CD4-positive, alpha-beta T cell treated with Interleukin-17A for 1 hour (primary cell): ENCODE measurements at places on chromosomes 13 and 19.

DNA sequence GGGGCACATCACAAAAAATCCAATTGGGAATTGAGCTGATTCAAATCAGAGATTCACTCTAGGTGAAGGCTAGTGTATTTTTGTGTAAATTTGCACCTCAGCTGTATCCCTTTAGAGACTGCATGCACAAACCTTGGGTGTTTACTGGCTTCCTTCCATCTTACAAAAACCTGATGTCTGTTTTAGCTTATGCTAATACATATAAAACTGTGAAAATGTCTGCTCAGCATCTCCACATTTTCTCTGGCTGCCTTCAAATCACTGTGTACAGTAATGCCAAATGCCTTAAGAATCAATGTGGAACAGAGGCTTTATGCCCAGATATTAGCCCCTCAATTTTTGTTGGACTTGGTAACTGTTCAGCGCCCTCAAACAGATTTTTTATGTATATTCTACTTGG lies 675.8 kb upstream of the SLITRK6 start:
- DNase-seq = no peak

- no peak for DNase-seq
These were observed 235.8 kb upstream of the MIR17HG start for GRCh38 chr13:91111476-91112200.

- peak; percentile 60 for DNase-seq
These were observed 9.1 kb upstream of the LILRB5 start for GRCh38 chr19:54266133-54266532.

DNA sequence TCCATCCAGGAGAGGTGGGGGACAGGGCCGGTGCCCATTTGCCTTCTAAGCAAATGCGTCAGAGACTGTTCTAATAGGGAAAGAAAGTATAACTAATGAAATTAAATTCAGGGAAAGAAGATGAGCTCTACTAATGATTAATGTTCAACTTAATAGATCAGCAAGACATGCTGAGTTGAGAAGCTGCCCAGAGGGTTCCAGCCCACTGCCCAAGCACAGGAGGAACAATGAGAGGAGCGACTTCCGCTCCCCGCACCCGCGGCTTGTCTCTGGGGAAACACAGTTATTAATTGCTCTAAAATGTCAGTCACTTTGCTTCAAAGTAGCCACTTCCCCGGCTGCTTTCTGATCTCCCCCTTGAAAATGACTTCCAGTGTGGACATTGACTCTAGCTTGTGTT lies 331.3 kb downstream of the UQCRFS1 start:
- no peak for DNase-seq

GRCh38 chr13:33153421-33154404 lies 131.8 kb downstream of the STARD13 start:
- no peak for DNase-seq

GRCh38 chr19:18460900-18461299 lies 23.0 kb upstream of the ISYNA1 start:
- no peak for DNase-seq

DNA sequence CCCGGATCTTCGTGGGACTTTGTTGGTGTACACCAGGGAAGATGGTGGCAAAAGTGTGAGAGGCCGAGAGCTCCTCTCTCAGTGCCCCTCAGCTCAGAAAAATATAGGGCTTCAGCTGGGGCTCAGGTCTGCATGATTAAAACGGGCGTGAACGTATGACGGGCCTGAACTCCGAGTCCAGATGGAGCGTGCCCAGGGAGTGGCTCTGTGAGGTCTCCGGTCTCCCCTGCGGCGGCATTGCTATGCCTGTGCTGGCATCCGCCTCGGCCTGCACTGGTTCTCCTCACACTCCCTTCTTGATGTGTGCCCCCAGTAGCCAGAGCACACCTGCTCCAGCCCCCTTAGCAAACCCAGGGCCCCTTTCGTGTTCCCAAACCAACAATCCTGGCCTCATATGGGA lies 82.0 kb downstream of the TEX29 start:
- DNase-seq = no peak

DNA sequence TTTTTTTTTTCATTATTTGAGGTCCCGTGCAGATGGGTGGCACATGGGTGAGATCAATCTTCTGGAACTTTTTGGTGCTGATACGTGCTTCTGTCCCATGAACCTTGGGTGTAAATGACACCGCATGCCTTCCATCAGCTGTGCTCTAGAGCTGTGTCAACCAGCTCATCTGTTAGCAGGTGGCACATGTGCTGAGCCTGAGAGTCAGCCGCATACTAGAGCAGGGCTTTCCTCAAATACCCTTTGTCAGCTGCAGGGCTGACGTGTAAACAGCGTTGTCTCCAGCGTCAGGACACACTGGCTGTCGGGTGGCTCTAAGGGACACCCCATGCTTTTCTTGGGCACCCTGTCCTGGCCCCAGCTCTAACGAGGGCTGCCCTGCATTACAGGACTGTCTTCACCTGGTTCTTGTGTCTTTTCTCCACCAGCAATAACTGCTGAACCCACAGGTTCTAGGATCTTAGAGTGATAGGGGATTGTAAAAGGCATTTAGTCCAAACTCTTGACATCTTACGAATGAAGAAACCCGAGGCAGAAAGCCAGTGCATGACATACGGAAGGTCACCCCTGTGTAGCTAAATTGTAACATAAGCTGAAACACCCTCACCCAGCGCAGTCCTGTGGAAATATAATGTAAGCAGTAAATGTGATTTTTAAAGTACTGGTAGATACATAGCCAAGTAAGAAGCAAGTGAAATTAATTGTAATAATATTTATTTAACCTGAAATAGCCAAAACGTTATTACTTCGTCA lies 119.5 kb downstream of the LRCH1 start:
- no peak for DNase-seq

- DNase-seq = no peak
These were observed 4.1 kb downstream of the PGLYRP1 start for GRCh38 chr19:46018729-46019251.

- DNase-seq = no peak
These were observed 63.4 kb downstream of the INSR start for GRCh38 chr19:7230826-7231225.

DNA sequence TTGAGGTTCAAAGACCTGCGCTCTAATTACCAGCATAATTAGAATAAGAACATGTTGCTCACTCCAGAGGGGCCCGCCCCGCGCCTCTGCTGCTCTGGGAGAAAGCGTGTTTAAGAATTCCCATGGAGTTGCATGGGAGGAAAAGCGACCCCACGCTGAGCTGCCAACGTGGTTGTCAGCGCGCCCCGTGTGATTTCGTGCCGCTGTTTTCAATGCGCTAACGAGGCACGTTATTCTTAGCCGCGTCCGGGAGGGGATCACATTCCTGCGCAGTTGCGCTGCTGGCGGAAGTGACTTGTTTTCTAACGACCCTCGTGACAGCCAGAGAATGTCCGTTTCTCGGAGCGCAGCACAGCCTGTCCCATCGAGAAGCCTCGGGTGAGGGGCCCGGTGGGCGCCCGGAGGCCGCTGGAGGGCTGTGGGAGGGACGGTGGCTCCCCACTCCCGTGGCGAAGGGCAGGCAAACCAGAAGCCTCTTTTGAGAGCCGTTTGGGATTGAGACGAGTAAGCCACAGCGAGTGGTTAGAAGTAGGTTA lies 173.8 kb upstream of the SOX1 start:
- DNase-seq = no peak

DNA sequence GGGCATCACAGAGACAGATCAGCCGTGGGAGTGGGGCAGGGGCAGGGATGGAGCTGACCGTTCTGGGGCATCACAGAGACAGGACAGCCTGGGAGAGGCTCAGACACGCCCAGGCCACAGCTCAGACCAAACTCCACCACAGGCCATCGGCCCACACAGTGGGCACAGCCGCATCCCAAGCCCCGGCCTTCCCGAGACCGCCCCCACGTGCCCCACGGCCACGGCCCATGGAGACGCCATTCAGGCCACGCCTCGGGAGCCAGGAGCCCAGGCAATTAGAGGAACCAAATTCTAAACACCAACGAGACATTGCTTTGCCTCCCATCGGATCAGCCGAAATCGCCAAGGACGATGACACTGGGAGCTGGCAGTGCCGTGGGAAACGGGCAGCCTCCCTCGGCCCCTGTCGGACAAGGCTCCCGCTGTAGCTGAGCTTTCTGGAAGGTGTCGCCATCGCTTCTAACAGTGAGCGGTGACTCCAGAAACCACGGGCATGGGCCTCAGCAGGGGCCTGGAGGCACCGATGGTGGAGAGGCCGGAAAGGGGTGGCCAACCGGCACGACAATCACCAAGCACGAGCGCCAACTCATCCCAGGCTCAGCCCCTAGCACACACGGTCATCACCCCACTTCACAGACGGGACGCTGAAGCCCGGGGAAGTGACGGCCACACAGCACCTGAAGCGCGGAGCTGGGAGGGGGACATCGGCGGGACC lies 2.4 kb downstream of the PIP5K1C start:
- no peak for DNase-seq

DNA sequence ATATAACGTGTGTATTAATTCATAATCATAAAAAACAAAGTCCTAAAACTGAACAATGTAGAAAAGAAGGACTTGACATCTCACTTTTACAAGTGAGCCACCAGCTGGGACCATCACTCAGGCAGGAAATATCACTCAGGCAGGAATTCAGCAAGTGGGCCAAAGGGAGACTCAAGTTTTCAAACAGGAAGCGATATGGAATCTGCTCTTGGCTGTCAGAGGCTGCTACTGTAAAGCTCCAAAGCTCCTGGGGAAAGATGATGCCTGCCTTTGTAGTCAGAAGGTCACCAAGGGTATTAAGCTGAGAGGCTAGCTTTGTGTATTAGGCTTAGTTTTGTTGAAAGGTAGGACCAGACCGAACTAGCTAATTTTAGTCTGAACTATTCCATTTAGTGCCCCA lies 5.5 kb upstream of the AKAP11 start:
- DNase-seq = no peak

DNA sequence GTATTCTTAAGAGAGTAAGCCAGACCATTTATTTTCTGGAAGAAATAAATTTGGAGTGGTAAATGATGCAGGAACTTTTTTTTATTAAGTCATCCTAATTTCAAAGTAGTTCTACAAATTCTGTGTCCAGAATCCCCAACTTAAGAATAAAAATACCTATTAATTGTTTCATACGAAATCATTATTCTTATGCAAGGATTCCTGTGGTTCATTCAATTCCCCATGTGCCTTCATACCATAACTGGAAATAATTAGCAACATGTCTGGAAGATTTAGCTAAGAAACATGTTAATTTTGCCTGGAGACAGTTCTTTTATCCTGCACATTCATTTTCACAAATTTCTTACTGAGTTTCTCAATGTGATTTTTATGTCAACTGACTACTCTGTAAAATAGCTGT lies 408.6 kb downstream of the PCDH9 start:
- DNase-seq = no peak

- DNase-seq = no peak
These were observed 110.7 kb upstream of the WASF3 start for GRCh38 chr13:26446751-26447150.

GRCh38 chr19:57053401-57053800 lies 66.4 kb upstream of the USP29 start:
- DNase-seq = no peak

DNA sequence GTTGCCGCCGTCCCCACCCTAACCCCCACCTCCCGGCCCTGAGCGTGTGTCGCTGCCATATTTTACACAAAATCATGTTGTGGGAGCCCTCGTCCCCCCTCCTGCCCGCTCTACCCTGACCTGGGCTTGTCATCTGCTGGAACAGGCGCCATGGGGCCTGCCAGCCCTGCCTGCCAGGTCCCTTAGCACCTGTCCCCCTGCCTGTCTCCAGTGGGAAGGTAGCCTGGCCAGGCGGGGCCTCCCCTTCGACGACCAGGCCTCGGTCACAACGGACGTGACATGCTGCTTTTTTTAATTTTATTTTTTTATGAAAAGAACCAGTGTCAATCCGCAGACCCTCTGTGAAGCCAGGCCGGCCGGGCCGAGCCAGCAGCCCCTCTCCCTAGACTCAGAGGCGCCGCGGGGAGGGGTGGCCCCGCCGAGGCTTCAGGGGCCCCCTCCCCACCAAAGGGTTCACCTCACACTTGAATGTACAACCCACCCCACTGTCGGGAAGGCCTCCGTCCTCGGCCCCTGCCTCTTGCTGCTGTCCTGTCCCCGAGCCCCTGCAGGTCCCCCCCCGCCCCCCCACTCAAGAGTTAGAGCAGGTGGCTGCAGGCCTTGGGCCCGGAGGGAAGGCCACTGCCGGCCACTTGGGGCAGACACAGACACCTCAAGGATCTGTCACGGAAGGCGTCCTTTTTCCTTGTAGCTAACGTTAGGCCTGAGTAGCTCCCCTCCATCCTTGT lies 6.4 kb downstream of the YIPF2 start:
- DNase-seq = no peak
